Ovary (tissue), 10 donors: ENCODE measurements at places on chromosomes 3 and 15. TPM values are rescaled to one million over a fixed set of nuclear protein-coding genes. Genes with fewer than 3 reads are reported as not detected.

GRCh38 chr15:65171428-65171827 is 13.7 kb downstream of the CLPX start:
- no peaks in the 10 kb centered on the region for H3K27me3 ChIP-seq
- H3K36me3 ChIP-seq: no peaks in the 10 kb centered on the region
- no peak overlapping the region for H3K4me3 ChIP-seq
- no peak overlapping the region for H3K27ac ChIP-seq

GRCh38 chr3:107604057-107604822 is 81.5 kb downstream of the BBX start:
- DNase-seq: no peak
- no peak overlapping the region for H3K27ac ChIP-seq
- H3K4me1 ChIP-seq: peaks cover 10% of the 10 kb centered on the region
- no peak overlapping the region for H3K4me3 ChIP-seq
- no peaks in the 10 kb centered on the region for H3K27me3 ChIP-seq

- H3K27ac ChIP-seq: peak overlapping the region; percentile 9
- H3K4me1 ChIP-seq: peaks cover 12% of the 10 kb centered on the region
- DNase-seq: peak; percentile 23
- no peaks in the 10 kb centered on the region for H3K36me3 ChIP-seq
- no peaks in the 10 kb centered on the region for H3K27me3 ChIP-seq
Observed at GRCh38 chr3:39961230-39961629, 151.8 kb downstream of the MYRIP start.

DNA sequence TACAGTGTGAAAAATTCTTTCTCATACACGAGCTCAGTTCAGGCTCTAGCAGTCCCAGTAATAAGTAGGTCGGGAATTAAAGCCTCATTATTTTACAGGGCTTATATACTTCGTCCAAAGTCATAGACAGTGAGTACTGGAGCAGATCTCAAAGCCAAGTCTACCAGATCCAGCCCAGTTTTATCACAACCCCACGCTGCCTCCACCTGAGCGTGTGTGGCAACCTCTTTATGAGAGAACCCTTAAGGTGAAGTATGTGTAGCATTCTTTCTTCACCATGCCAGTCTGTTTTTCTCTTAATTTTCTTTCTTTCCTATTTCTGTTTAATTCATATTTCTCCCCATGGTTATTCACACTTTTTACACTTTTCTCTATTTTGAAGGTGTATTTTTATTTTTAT is 574.6 kb upstream of the ARPP21 start:
- H3K27ac ChIP-seq: no peak overlapping the region
- no peaks in the 10 kb centered on the region for H3K27me3 ChIP-seq
- DNase-seq: no peak
- H3K4me1 ChIP-seq: no peaks in the 10 kb centered on the region
- H3K36me3 ChIP-seq: no peaks in the 10 kb centered on the region

DNA sequence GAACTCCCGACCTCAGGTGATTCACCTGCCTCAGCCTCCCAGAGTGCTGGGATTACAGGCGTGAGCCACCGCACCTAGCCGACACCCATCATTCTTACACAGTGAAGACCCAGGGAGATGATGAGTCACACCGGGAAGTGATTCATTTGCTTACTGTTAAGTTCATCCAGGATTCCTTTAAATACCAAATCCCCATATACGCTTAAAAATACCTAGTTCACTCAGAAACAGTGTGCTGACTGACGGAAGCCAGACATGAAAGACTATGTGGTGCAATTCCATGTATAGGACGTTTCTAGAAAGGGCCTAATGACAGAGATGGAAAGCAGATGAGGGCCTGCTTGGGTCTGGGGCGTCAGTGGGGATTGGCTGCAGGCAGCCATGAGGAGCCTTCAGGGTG is 75.2 kb downstream of the APBA2 start:
- no peak for DNase-seq
- no peaks in the 10 kb centered on the region for H3K36me3 ChIP-seq
- no peak overlapping the region for H3K4me3 ChIP-seq
- H3K27ac ChIP-seq: no peak overlapping the region
- no peaks in the 10 kb centered on the region for H3K27me3 ChIP-seq

DNA sequence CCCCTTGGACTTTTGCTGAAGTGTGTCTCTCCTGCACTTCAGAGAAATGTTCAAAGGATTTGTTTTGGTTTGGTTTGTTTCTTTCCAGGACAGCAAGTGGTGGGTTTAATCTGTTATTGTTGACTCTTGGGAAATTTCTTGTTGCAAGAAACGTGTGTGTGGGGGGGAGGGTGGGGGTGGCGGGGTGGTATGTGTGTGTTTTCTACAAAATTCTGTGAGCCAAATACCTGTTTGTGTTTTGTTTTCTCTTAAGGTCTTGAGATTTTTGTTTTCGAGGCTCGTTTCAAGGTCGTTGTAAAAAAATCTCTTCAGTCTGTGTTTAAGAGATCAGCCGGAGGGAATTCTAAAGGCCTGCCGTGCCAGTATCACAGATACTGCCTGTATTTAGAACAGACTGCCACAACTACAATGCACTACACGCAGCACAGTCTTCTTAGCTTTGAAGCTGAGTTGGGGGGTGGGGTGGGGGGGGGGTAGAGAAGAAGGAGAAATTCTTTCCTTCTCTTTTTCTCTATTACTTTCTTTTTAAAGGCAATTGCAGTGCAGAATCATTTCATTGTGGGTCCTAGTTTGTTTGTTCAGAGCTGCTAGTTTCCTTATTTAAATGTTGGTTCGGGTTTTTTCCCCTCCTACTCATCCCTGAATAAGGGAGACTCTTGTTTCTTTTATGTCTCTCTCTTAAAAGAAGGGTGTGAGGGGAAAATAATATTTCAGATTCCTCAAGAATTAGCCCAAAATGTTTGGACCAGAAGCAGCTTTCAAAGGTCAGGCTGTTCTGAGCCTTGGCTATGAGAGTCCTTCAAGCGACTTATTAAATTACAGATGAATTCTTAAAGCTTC is 1.4 kb upstream of the BCL6 start:
- no peaks in the 10 kb centered on the region for H3K4me1 ChIP-seq
- H3K27ac ChIP-seq: peak overlapping the region; percentile 100
- H3K27me3 ChIP-seq: no peaks in the 10 kb centered on the region
- H3K36me3 ChIP-seq: no peaks in the 10 kb centered on the region
- peak overlapping the region; percentile 88 for H3K4me3 ChIP-seq

DNA sequence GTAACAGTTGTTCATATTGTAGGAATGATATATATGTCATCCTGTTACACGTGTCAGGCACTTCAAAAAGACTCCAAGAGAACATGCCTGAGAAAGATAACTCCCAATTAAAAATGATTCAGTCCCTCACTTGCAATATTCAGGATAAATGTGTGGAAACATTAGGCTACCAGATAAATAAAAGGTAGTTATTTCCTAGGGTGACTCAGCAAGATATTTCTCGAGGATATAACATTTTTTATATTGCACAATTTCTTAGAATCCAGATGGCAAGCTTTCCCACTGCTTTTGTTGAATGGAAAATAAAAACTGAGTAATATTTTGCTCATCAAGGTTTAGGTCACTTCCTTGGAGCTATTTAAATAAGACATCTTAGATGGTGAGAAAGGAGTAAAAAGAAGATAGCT is 181.4 kb downstream of the GAP43 start:
- no peak for DNase-seq
- no peaks in the 10 kb centered on the region for H3K27me3 ChIP-seq
- H3K4me3 ChIP-seq: no peak overlapping the region
- no peaks in the 10 kb centered on the region for H3K4me1 ChIP-seq
- no peaks in the 10 kb centered on the region for H3K36me3 ChIP-seq

DNA sequence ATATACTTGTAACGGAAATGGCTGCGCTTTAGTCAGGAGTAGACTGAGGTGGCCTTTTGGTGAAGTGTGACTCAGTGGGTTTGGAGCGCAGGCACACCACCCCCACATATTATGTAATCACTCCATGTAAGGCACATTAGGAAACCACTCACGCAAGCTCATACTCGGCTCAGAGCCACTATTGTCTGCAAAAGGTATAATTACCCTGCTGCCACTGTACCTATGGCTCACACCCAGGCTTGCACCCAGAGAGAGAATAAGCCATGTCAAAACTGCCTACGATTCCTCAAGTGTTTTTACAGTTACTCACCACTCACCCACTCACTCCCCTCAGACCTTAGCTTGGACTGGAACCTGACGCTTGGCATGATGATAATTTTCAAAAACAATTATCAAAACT is 611.9 kb upstream of the CCDC54 start:
- no peak for DNase-seq
- no peaks in the 10 kb centered on the region for H3K36me3 ChIP-seq
- H3K4me1 ChIP-seq: no peaks in the 10 kb centered on the region
- H3K27me3 ChIP-seq: peaks cover 3% of the 10 kb centered on the region
- no peak overlapping the region for H3K27ac ChIP-seq

DNA sequence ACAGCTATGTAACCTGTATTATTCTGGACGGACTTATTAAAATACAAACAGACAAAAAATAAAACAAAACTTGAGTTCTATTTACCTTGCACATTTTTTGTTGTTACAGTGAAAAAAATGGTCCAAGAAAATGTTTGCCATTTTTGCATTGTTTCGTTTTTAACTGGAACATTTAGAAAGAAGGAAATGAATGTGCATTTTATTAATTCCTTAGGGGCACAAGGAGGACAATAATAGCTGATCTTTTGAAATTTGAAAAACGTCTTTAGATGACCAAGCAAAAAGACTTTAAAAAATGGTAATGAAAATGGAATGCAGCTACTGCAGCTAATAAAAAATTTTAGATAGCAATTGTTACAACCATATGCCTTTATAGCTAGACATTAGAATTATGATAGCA is 17.1 kb downstream of the LMOD3 start:
- no peak overlapping the region for H3K27ac ChIP-seq
- no peaks in the 10 kb centered on the region for H3K36me3 ChIP-seq
- no peaks in the 10 kb centered on the region for H3K27me3 ChIP-seq
- H3K4me3 ChIP-seq: no peak overlapping the region
- H3K4me1 ChIP-seq: peaks cover 2% of the 10 kb centered on the region
- no peak for DNase-seq

- H3K4me3 ChIP-seq: no peak overlapping the region
- DNase-seq: no peak
- H3K27me3 ChIP-seq: no peaks in the 10 kb centered on the region
- H3K36me3 ChIP-seq: no peaks in the 10 kb centered on the region
- no peaks in the 10 kb centered on the region for H3K4me1 ChIP-seq
Observed at GRCh38 chr3:62558549-62559112, 185.3 kb upstream of the FEZF2 start.

DNA sequence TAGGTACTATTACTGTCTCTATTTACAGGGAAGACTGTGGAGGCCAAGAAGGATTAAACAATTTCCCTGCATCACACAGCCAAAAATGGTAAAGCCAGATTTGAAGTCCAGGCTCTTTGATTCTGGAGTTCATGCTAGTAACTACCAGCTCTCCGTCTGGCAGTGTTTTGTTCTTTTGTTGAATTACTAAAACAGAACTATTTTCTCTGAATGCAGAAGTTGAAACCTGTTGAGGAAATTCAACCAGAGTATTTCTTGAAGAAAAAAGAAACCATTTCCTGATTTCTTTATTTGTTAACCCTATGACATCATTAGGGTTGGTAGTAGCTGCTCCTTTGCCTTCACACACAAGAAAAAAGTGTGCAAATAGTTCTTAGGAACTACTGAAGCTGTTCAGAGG is 34.3 kb downstream of the CRTC3 start:
- no peaks in the 10 kb centered on the region for H3K27me3 ChIP-seq
- peaks cover 24% of the 10 kb centered on the region for H3K4me1 ChIP-seq
- no peak overlapping the region for H3K27ac ChIP-seq
- H3K4me3 ChIP-seq: no peak overlapping the region

DNA sequence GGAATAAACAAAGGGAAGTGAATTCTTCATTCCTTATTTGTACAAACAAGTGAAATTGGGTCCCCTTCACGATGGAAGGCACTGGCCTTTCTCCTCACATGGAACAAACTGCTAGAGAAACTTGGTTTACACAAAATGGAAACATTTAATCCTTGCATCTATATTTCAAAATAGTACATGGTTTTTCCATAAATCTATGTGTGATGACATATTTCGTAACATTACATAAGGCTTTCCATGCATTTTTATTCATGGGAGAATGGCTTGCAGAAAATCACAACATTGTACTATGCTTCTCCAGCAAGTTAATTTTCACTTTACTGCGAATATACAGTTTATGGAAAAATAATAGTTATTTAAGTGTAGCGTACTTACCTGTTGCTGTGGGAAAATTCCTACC is 81.0 kb upstream of the CDIN1 start:
- no peaks in the 10 kb centered on the region for H3K4me1 ChIP-seq
- no peak overlapping the region for H3K4me3 ChIP-seq
- H3K27ac ChIP-seq: no peak overlapping the region
- no peak for DNase-seq
- no peaks in the 10 kb centered on the region for H3K27me3 ChIP-seq

DNA sequence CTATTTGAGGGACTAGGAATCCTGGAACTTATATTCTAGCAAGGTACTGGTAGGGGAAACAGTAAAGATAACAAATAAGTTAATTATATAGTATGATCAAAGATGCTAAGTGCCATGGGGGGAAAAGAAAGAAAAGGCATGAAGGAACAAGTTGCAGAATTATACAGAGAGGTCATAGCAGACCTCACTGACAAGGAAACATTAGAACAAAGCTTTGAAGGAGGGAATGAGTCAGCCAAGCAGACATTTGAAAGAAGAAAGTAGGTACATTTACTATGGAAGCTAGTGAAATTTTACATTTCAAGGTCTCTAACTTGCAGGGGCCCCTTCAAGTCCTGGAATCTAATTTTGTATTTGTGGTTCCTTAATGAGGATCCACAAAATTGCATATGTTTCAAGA is 57.2 kb upstream of the TIPARP start:
- DNase-seq: no peak
- H3K4me1 ChIP-seq: no peaks in the 10 kb centered on the region
- H3K27me3 ChIP-seq: no peaks in the 10 kb centered on the region
- H3K36me3 ChIP-seq: no peaks in the 10 kb centered on the region

The MAP1A gene
- total RNA-seq: 24.3 TPM

The CFAP20DC gene
- total RNA-seq: 0.10 TPM

The ACP3 gene
- 1.3 TPM for total RNA-seq

The ALCAM gene
- total RNA-seq: 52.1 TPM

The GNAT1 gene
- not detected for total RNA-seq

The PSMA4 gene
- 120 TPM for total RNA-seq

The CADM2 gene
- 1.9 TPM for total RNA-seq

The CNTN6 gene
- total RNA-seq: not detected

The SCG3 gene
- total RNA-seq: not detected

The ACAN gene
- total RNA-seq: 0.57 TPM

The SCG5 gene
- total RNA-seq: not detected

The C15orf61 gene
- 7.8 TPM for total RNA-seq

The BTLA gene
- not detected for total RNA-seq

The C3orf20 gene
- 0.17 TPM for total RNA-seq
